ENCODE measurements at places on chromosomes 2 and 18.

- DNase-seq: no peak
Observed at GRCh38 chr18:35282353-35282752, 7.7 kb downstream of the ZSCAN30 start.

DNA sequence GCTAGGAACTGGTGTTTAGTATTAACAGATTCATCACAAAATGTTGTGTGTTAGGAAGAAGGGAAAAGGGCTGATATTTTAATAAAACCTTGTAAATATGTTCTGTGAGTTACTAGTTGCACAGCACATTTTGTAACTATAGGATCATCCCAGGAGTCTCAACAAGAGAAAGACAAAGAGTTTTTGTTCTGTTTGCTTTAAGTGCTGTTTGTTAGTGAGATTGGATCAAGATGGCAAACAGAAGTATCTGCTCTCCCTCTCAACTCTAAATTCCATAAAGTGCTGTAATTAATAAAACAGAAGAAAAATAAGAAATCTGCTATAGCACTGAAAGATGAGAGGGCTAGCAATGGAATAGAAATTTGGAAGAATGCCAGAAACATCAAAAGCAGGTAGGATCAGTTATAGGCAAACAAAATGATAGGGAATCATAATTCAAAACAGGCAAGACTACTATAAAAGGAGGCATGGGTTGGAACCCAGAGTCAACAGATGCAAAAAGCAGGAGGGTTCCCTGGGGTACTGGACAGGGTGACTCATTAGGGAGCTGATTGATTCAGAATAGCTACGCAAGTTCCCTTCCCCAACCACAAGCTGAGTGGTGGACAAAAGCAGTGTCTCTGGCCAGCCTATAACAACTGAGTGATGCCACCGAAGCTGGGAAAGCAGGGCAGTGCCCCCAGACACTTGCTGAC lies 75.8 kb downstream of the DYNC1I2 start:
- no peak for DNase-seq

DNA sequence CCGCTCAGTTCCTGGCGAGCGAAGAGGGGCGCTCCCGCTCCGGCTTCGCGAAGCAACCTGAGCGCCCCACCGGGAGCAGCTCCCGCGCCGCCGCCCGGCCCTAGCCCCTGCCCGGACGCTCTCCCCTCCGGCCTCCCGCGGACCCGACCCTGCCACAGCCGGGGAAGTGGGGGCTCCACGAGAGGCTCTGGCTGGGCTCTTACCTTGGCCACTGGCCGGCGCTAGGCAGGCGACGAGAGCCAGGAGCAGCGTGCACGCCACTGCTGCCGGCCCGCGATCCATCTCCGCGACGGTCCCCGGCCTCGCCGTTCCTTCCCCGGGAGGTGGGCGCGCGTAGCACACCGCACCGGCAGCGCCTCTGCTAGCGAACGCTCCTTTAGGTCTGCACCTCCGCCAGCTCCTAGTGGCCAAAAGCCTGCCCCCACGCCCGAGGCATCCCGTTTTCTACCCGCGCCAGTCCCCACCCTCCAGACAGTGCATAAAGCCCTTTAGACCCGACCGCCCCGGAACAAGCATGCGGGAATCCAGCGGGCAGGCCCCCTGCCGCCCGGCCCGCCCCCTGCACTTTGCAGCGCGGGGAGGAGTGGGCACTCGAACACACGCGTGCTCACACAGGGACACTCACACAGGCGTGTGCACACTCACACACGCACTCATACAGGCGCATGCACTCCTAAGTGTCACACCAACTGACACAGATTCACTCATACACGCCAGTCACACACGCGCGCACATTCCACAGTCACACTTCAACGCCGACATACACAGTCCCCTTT lies at the start of gene LRP2:
TSS of gene LRP2 (minus strand) at position 417 of the 776 bp plus-strand sequence. CDS start at position 282, 135 bp downstream.
- DNase-seq: no peak

GRCh38 chr18:62396381-62396780 lies 71.3 kb downstream of the TNFRSF11A start:
- no peak for DNase-seq

- no peak for DNase-seq
Observed at GRCh38 chr2:198053776-198054175, 249.4 kb downstream of the PLCL1 start.

Data from esophagus squamous epithelium (tissue), 5 donors.